ENCODE measurements at places on chromosomes 2 and 18.

- DNase-seq = peak; percentile 6
These were observed 210.0 kb downstream of the RBM43 start for GRCh38 chr2:151051574-151052220.

DNA sequence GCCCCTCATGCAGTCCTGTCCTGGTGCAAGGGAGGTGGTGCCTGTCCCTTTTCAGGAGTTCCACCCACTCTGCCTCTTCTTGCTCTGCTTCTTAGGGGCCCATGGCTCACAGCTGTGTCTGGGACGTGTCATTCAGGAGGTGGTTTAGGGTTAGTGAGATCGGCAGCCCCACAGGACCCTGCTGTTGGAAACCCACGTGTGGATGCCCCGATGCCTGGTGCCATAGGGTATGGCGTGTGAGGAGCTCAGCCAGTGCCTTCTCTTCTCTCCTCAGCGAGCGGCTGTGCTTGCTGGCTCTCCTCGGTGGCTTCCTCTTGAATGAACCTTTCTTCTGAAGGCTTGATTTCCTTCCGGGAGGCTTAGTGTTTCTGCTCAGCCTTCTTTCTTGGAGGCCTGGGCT, 55.2 kb downstream of the LDLRAD4 start:
- peak; percentile 62 for DNase-seq

DNA sequence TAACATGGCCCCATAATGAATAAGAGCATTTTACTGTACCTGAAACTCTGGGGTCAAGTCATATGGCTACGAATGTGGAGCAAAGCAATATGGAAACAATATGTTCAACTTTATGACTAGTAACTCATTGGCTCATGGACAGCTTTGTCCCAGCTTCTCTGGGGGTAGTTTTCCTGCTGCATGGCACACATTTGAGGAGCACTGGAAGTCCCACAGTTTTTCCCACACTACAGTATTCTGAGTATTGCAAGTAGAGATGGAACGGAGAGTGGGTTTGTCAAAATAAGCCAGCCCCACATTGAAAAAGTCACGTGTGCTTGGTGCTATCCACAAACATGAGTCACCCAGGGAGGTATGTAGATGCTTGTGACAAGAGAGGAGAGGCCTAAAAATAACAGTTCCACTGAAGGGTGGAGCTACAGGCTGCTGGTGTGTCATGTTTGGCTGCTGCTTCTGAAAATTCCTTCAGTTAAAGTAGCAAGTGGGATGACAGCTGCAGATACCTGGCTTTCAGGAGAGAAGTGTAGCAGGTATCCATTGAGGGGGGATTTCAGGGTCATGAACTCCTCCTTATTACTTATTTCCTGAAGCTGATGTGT, 48.2 kb upstream of the CTAGE1 start:
- DNase-seq = no peak

- DNase-seq = no peak
These were observed 1383.7 kb downstream of the LRP1B start for GRCh38 chr2:140747090-140747489.

- DNase-seq = no peak
These were observed 113.0 kb downstream of the RBMS1 start for GRCh38 chr2:160380611-160381010.

GRCh38 chr2:237291138-237291792, 122.7 kb downstream of the COL6A3 start:
- DNase-seq = no peak

DNA sequence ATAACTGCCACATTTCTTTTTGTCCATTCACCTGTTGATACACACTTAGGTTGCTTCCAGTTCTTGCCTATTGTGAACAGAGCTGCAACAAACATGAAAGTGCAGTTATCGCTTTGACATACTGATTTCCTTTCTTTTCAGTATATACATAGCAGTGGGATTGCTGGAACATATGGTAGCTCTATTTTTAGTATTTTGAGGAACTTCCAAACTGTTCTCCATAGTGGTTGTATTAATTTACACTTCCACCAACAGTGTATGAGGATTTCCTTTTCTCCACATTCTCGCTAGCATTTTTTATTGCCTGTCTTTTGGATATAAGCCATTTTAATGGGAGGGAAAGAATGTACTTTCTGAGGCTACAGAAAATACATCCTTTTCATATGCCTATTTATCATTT, 167.4 kb downstream of the GULP1 start:
- no peak for DNase-seq

DNA sequence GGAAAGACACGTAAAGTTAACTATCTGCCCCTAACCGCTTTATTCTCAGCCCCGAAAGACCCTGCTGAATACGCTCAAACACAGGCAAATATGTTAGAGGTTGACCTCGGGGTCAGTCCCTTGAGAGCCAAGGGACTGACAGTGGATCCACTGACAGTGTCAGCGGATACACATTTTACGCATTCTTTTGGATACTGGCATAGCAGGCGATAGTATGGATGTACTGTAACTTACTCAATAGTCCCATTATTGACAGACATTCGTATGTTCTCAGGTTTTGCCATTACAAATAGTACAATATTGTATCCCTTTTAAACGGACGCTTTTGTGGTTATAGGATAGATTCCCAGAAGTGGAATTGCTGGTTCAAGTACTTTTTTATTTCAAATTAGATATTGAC, 13.4 kb downstream of the ATP6V1B1 start:
- no peak for DNase-seq

- DNase-seq = no peak
These were observed 101.5 kb upstream of the DNER start for GRCh38 chr2:229815858-229816257.

DNA sequence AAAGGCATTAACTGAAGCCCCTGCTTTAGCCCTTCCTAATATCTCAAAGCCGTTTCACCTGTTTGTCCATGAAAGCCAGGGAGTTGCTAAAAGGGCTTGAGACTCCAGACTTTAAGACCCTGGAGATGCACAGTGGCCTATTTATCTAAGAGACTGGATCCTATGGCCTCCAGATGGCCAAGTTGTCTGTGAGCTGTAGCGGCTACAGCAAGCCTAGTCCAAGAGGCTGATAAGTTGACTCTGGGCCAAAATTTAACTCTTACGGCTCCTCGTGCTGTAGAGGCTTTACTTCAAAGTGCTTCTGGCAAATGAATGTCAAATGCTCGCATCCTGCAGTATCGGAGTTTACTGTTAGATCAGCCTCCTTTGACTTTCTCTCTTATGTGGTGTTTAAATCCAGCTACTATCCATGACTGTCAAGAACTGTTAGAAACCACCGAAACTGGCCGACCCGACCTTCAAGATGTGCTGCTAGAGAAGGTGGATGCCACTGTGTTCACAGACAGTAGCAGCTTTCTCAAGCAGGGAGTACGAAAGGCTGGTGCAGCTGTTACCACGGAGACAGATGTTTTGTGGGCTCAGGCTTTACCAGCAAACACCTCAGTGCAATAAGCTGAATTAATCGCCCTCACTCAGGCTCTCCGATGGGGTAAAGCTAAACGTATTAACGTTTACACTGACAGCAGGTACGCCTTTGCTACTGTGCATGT, 336.7 kb upstream of the CNTNAP5 start:
- no peak for DNase-seq

DNA sequence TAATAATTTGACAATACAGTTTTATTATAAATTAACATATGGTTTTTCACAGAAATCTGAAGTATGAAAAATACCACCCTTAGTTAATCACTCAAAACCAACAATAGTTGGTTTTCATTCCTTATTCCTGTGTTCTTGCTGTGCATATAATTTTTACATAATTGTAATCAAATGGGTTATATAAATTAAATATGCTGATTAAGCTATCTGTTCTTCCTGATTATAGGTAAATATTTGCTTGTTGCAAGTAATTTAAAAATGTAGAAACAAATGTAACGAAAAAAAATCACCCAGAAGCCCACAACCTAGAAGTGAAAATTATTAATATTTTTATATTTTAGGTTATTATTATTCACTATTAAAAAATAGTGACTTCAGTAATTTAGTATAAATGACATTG, 98.3 kb downstream of the ZNF804A start:
- no peak for DNase-seq

DNA sequence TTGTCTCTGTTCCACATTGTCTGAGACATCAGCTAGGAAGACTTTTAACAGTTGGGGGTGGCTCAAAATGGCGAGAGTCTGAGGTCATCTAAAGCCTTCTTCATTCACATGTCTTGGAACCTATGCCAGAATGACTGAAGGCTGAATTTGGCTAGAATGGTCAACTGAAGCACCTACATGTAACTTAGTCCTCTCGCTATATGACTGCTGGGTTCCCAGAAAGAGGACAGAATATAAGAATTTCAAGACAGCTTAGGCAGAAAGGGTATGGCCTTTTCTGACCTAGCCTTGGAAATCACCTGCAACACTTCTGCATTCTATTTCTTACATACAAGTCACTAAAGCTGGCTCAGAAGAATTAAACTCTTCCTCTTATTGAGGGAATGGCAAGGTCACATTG, 75.6 kb upstream of the OTX1 start:
- DNase-seq = no peak

- no peak for DNase-seq
These were observed 237.8 kb downstream of the LRRTM4 start for GRCh38 chr2:77284353-77284752.

GRCh38 chr2:71659868-71660518, 206.6 kb downstream of the DYSF start:
- DNase-seq = no peak

DNA sequence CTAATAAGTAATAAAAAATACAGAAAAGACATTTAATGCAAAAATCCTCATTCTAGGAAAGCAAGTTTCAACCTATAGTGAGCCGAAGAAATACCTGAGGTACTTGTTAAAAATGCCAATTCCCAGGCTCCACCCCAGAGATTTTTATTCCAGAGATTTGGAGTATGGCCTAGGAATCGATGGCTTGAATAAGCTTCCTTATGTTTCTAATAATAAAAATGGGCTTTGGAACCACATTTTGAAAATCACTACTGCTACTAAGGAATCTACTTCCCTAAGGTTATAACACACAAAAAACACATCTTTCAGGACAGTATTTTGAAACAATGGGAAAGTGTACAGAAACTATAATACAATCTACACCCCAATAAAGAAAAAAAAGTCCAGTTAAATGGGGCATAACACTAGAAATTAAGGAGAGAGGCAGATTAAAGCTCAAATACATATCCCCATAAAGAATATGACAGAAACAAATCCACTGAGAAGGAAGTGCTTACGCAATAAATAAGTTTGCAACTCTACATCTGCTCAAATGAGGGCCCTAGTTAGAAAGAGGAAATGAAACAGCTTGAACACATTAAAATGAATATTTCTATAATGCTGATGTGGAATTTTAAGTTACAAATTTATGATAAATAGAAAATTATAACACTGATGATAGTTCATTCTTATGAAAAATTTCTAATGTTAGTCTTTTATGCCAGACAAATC, 103.7 kb downstream of the EPB41L3 start:
- DNase-seq = no peak

DNA sequence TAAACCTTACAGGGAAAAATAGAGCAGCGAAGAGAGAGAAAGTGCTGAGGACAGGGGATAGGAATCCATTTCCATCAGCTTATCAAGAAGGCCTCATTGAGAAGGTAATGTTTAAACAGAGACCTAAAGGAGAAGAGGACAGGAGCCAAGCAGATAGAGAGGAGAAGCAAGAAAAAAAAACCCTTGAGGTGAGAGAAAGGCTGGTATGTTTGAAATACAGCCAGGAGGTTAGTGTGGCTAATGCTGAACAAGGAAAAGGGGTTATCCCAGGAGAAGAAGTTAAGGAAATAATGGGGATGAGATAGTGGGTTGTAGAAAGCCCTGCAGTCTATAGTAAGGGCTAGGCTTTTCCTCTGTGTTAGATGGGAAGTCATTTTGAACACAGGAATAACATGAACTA, 90.8 kb downstream of the GRB14 start:
- no peak for DNase-seq

GRCh38 chr2:22817197-22817596, 567.8 kb upstream of the KLHL29 start:
- no peak for DNase-seq

DNA sequence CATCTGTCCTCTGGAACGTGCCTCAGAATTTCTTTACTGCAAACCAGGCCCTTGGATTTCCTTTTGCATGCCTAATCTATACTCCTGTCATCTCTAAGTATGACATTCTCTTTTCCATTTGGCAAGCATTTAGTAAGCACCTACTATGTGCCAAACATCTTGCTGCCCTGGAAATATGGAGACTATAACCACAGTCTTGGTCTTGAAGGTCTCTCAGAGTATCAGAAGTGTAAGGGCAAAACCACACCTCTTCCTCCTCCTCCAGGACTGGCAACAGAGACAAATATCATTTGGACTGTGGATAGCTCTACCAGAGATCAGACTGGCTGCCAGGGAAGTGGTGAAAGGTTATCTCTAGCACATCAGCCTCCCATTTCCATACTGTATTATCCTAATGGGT, 11.4 kb downstream of the DOCK10 start:
- DNase-seq = no peak

GRCh38 chr18:77197073-77197472, 52.6 kb upstream of the GALR1 start:
- no peak for DNase-seq

DNA sequence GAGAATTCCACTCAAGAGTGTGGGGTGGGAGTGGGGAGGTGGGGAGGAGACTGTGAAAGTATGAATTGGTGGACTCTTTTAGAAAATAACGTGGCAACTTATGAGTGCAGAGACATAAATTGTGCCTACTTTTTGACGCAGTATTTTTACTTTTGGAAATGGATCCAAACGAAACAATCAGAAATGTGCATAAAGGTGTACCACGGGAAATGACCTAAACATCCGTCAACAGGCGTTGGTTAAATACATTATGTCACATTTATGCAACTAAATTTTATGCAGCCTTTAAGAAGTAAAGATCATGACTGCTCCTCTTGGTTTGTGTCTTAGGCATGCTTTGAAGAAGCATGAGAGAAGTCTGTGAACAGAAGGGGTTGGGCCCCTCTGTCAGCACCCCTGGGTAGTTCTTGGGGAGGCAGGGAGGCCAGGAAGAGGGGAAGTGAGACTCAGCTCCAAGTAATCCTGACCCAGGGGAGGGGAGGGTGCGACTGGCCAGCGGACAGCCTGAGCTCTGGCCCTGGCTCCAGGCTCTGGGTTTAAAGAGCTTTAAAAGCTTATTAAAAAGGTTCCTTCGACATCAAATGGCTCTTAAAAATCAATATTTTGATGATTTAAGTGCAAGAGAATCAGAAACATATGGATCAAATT, 126.4 kb upstream of the HAAO start:
- no peak for DNase-seq

DNA sequence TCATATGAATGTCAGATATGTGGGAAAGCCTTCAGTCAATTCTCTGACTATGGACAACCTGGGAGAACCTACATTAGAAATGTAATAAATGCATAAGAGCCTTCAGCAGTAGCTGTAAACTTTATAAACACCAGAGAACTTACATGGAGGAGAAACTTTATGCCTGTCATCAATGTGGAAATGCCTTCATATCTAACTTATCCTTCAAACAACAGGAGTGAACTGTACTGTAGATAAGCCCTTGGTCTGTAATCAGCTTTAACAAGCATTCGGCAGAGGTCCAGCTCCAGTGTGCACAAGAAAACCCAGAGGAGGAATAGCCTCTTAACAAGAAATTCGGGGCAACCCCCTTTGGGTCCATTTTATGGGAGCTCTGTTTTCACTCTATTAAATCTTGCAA, 14.8 kb upstream of the UXS1 start:
- no peak for DNase-seq

- DNase-seq = no peak
These were observed 99.5 kb downstream of the MAIP1 start for GRCh38 chr2:200054681-200055468.
